ENCODE measurements at places on chromosomes 5 and 9. TPM values are rescaled to one million over a fixed set of nuclear protein-coding genes. Genes with fewer than 3 reads are reported as not detected.

DNA sequence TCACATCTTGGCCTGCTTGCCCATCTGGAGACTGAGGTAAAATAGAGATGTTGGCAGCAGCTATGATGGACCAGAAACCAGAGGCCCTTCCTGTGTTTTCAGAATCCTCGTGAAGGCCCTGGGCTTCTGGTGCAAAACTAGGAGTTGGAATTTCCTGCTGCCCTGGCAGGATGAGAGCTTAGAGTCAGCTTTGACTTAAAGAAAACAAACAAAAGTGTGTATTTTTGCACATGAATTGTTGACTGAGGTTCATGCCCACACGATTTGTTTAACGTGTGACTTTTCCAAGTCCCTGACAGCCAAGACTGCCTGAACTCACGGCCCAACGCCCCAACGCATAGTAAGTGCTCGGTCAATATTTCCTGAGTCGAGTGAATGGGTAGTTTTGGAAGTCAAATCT, 303.1 kb downstream of the MLLT3 start:
- DNase-seq = peak; percentile 6

- peak; percentile 66 for DNase-seq
These were observed 81.7 kb upstream of the ZBTB43 start for GRCh38 chr9:126722922-126723806.

- no peak for DNase-seq
These were observed 5.3 kb downstream of the GPR151 start for GRCh38 chr5:146510559-146511125.

- no peak for DNase-seq
These were observed 144.1 kb downstream of the EBF1 start for GRCh38 chr5:158955636-158956035.

DNA sequence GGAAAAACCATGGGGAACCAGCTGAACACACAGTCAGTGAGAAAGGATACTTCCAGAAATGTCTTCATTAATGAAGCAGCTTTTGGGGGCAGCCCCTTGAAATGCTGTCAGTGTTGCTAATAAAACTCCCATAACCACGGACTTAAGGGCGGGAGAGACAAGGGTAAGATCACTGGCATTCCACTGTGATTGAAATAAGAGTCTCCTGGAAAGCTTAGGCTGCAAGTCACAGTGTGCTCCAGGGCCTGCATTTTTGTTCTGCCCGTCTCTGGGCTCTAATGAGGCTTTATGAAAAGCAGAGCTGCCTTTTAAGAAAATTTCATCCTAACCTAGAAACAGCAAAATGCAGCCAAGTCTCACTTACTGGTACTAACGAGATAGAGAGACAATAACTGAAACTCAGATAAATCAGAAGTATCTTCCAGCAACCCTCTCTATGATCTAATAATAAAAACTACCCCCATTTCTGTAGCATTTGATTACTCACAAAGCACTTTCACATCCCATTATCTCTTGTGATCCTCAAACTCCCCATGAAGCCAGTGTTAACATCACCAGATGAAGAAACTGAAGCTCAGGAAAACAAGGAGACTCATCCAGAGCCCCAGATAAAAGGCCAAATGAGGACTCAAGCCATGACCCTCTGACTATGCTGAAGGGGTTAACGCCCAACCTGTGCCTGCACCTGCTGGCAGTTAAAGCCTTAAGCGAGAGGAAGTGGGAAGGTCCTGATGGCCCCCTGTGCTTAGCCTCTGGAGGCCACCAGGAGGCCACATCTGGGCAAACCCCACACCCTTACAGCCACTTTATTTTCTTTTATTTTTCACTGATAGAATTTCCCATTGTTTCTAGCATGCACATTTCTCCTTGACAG, 37.5 kb downstream of the SPOCK1 start:
- no peak for DNase-seq

DNA sequence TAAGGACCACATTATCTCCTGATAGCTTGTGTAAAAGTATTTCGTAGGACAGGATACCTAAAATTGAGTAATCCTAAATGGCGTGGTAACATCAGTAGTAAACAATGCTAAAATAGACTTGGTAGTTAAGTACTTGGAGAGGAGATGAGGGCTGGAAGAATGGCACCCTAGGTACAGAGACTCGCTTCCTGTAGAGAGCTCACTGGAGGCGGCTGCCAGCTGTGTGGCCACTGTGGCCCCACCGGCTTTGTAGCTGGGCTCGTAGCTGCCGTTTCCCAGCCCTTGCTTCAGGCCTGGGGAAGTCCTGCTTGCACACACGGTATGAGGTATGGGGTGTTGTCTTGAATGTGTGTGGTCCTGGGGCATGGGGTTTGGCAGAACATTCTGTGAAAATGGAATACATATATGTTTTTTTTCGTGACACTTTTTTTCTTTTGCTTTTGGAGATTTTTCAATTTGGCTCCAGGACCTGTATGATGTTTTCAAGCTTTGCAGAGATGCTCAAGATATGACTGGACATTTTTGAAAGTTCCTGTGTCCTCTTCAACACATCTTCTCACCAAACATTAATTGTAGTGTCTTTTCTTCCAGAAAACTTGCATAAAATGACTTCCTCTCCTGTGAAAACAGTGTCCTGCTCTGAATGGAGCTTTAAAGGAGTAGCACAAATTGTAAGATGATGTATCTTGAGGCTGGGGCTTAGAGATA, 58.0 kb downstream of the RCL1 start:
- no peak for DNase-seq

- no peak for DNase-seq
These were observed 2.3 kb upstream of the SCGB3A1 start for GRCh38 chr5:180593446-180594206.

DNA sequence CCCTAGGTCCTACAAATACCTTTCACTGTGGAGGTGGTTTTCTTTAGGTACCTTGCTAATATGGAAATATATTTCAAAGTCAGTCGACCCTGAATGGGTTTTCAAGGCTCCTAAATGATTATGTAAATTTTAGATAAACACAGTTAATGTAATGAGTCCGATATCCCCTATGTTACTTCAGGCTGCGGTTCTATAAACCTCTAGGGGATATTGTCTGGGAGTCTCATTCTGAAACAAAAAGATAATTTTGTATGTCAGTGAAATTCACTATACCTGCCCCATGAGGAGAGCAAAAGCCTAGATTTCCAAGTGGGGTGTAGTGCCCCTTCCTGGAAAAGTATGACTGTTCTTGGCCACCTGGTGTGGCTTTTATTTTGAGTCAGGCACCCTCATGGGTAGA, 377.3 kb downstream of the ICE1 start:
- no peak for DNase-seq

DNA sequence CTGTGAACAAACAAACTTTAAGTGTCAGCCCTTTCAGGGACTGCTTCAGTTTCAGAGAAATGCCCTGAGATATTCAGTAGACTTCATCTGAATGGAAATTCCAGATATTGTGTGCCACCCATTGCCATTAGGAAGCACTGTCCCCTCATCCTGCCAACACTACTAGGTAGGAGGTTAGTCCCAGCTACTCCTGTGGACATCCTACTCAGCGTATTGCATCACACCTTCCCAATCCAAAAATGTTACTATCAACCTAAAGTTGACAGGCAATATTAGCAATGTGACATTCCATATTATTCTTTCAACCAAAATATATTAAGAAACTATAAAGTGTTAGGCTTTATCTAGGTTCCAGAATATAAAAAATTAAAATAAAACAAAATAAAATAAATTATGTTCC, 552.0 kb upstream of the ST8SIA4 start:
- DNase-seq = no peak

GRCh38 chr5:164439799-164440198, 934.4 kb downstream of the MAT2B start:
- DNase-seq = no peak

GRCh38 chr9:133122935-133123611, 2.0 kb upstream of the RALGDS start:
- DNase-seq = peak; percentile 81

- DNase-seq = no peak
These were observed 41.9 kb downstream of the HMGXB3 start for GRCh38 chr5:150042459-150042858.

DNA sequence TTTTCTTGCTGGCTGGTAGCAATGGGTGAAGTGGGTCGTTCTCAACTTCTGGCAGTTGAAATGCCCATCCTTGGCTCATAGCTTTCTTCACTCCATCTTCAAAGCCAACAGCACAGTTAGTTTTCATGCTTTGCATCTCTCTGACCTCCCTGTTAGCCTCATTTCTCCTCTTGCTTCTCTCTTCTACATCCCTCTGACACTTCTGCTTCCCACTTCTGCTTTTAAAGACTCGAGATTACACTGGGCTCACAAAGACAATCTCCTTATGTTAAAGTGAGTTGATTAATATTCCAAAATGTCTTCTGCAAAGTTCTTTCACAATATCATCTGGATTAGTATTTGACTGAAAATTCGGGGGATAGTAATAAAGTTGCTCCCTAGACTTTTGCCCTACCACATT, 684.8 kb upstream of the CCNG1 start:
- no peak for DNase-seq

DNA sequence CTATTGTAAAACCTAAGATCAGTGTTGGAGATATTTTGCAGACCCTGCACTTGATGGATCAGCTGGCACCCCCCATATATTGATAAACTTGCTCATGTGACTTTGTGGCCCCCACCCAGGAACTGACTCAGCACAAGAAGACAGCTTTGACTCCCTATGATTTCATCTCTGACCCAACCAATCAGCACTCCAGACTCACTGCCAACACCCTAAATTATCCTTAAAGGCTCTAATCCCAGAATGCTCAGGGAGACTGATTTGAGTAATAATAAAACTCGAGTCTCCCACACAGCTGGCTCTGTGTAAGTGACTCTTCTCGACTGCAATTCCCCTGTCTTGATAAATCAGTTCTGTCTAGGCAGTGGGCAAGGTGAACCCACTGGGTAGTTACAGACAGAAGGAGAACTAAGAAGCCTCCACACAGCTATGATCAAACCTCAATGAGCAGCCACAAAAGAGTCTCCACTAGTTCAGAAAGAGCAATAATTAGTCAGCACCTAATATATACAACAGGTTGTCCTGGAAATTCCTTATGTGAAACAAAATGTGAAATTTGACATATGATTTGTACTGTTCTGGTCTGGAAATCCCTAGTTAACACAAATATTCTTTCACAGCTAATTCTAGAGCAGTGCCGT, 52.2 kb downstream of the ACTL7B start:
- DNase-seq = peak; percentile 23

- DNase-seq = peak; percentile 43
These were observed 367.5 kb downstream of the DEPDC1B start for GRCh38 chr5:60332244-60333004.

- DNase-seq = no peak
These were observed 44.6 kb downstream of the MARCHF11 start for GRCh38 chr5:16135003-16135402.

DNA sequence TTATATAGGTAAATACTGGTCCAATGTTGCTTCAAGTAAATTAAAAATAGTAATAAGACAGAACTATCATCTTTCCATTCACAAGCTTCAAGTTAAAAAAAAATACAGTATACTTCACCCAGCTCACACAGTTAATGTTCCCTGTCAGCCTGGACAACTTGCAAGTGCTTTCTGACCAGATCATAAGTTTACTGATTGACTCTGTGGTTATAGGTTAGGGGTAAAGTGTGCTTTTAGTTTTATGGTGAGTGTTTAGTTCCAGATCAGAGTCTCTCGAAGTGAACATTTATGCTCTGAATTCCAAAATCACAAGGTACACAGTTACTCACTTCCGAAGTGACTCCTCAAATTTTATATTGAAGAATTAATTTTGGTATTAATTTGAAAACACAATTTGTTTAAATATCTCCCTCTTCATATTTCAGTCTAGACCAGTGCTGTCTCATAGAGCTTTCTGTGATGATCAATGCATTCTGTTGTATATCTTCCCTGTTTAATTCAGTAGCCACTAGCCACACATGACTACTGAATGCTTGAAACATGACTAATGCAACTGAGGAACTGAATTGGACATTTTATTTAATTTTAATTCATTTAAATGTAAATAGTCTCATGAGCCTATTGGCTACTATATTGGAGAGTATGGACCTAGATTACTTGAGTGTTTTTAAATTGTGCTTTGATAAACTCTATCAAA, 90.7 kb downstream of the MEF2C start:
- DNase-seq = no peak

GRCh38 chr9:133686642-133687575, 50.7 kb downstream of the DBH start:
- DNase-seq = no peak

DNA sequence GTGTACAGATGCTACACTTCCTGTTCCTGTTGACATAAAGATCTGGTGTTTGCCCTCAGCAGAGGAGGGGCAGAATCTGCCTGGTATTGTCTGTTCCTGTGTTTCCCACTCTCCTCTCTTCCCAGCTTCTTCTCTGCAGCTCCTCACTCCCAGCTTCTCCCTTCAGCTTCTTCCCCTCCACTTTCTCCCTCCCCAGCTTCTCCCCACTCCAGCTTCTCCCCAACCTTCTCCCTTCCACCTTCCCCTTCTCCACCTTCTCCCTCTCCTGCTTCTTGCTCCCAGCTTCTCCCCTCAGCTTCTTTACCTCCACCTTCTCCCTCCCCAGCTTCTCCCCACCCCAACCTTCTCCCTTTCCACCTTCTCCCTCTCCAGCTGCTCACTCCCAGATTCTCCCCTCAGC, 148.9 kb upstream of the IRX2 start:
- no peak for DNase-seq

DNA sequence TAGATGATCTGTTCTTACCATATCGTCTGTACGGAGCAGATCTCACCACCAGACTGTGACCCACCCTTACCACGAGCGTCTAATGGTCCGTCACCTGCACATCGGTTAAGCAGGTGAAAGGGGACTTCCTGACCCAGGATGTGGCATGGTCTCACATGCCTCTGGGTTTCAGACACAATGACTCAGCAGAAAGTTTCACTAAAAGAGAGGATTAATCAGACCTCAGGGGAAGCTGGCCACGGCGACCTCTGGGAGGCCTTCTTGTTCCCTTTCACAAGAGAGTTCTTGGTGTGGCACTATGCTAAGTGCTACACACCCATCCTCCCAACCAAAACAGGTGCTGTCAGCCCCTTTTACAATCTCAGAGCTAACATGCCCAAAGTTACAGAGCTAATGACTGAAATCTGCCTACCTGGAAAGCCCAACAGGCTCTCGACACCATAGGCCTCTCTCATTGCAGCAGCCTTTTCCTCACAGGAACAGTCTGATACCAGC, 41.6 kb downstream of the ADAMTS12 start:
- peak; percentile 90 for DNase-seq

GRCh38 chr9:135554718-135555117, 6.8 kb upstream of the PAEP start:
- no peak for DNase-seq

The PCDHGA9 gene
- 2.8 TPM for total RNA-seq

The PCDHA1 gene
- 0.02 TPM for total RNA-seq

The GFRA3 gene
- total RNA-seq = not detected

The SPINK5 gene
- total RNA-seq = 0.34 TPM

The PLAC8L1 gene
- not detected for total RNA-seq

The PTGES gene
- total RNA-seq = 3.3 TPM

The ADAMTS6 gene
- total RNA-seq = 21.1 TPM

The GDNF gene
- 0.31 TPM for total RNA-seq

The CCDC69 gene
- total RNA-seq = 3.3 TPM

The YTHDC2 gene
- total RNA-seq = 14.8 TPM

The INPP5E gene
- 16.6 TPM for total RNA-seq

The PLPP7 gene
- total RNA-seq = 1.0 TPM

Data from A172 (cell line).